NCI-H510A (cell line): ENCODE measurements at places on chromosomes 11 and 22.

GRCh38 chr11:62752994-62753735 lies 795 bp downstream of the ZBTB3 start:
- no peak for DNase-seq

GRCh38 chr11:126990716-126991480 lies 9.7 kb downstream of the KIRREL3 start:
- no peak for DNase-seq

GRCh38 chr22:27934069-27934468 lies 15.0 kb upstream of the PITPNB start:
- DNase-seq = no peak

DNA sequence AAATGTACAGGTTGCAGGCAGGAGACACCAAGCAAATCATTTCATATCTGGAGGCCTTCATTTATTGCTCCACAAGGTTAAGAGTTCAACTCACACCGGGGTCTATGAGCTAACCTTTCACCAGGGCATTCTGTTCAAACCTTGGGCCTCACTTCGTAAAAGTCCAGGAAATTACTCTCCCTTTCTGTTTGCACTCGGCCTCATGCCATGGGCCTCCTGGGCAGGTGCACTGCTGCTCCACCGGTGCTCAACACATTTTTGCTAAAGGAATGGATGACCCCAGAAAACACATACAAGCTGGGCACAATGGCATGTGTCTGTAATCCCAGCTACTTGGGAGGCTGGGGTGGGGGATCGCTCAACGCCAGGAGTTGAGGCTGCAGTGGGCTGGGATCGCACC lies 16.6 kb upstream of the RRP7A start:
- DNase-seq = no peak

DNA sequence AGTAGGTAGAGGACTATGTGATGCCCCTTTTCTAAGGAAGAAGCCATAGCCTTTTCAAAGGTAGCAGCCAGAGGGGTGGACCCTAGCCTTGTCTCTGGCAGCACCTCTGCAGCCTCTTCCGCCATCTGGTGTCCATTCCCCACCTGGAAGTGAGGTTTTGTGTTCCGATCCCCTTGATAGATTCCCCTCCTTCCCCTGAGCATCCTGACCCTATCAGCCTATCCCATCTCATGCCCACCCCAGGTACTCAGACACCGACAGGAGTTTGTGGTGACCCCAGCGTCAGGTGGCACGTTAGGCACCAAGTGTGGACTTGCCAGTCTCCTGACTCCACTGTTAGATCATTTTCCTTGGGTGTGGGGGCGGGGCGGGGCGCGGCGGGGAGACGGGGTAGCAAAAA lies 398 bp upstream of the FAM89B start:
- DNase-seq = no peak

DNA sequence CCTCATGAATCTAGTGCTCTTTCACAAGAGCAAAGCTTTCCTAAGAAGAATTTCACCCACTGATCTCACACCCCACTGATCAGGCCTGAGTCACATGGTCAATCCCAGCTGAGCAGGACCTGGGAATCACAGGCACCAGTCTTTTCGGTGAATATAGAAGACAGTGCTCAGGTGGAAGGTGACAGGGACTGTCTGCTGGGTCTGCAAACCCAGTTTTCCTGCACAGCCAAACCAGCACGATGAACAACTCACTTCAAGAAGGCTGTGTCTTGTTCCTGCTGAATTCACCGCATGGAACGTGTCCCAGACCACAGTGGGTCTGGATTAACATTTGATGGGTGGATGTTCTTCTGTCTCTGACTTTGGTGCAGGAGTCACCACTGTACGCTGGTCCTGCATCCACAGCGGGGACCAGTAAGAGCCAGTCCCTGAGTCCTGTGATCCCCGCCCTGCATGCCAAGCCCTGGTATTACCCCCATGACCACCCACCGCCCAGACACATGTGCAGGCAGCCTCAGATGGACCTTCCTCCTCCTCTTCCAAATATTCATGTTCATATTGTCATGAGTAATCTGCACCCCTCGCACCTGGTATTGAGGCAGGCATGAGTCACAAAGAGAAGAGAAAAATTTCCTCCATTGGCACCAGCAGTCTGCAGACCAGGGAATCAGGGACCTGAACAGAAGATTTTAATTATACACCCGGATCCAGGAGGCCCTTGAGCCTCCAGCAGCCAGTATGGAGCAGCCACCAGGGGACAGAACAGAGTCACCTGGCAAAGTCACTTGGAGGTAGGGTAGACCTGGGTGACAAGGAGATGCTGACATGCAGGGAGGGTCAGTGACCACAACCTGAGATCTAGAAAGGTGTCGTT lies 8.6 kb upstream of the IGLL5 start:
- DNase-seq = no peak

DNA sequence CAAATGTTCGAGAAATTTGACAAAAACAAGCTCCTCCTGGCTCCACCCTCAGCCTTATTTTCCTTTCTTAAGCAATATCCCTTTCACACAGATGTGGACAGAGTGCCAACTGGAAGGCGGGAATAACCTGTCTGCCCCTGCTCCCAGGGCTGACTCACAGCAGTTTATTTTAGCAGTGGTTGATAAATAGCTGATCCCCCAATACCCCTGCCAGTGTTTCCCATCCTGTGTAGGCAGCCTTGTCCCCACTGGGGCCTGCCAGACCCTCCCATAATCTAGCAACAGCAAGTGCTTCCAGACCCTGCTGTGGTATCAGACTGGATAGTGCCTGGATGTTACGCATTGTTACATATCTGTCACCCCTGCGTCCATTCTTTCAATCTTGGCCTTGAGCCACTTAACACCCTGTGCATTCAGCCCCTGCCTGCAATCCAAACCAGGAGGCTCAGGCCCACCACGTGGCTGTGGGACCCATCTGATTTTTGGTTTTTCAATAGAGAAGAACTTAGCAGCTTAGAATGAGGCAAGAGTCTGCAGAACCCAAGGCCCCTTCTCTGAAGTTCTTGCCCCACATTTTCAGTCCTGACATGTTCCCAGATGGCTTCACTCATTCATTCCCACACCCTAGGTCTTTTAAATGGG lies 53.7 kb downstream of the PARVA start:
- DNase-seq = no peak

- DNase-seq = no peak
Measured at GRCh38 chr11:760236-760635, 13.0 kb downstream of the TALDO1 start.

DNA sequence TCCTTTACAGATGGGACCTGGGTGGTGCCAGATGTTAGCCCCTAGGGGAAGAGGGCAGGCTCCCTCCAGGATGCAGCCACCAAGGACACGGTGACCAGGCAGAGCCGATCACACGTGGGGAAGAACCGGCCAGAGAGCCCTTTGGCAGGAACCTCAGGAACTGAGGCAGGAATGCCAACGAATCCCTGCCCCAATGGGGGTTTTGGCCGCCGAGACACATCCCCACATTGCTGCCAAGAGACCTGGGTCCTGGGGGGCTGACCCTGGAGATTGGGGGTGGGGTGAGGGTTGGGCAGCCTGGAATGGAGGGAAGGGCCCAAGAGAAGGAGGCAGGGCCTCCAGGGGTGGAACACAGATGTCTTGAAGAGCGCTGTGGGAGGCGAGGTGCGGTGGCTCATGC lies 28.7 kb upstream of the LMO1 start:
- no peak for DNase-seq

GRCh38 chr22:45696227-45696626 lies 24.6 kb downstream of the ATXN10 start:
- DNase-seq = no peak

DNA sequence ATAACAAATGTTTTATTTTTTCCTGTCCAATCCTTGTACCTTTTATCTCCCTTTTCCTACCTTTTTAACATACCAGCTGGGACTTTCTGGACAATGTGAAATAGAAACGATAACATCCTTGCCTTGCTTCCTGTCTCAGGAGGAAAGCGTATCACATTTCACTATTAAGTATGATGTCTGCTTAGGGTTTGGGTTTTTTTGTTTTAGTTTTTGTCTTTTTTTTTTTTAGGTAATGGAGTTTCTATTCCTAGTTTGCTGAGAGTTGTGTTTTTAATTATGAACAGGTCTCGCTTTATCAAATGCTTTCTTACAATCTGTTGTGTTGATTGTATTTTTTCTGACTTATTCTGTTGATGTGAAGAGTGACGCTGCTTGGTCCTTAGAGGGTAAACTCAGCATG lies 64.2 kb upstream of the KCNQ1OT1 start:
- no peak for DNase-seq

- no peak for DNase-seq
Measured at GRCh38 chr11:11615086-11615485, 6.7 kb downstream of the GALNT18 start.

DNA sequence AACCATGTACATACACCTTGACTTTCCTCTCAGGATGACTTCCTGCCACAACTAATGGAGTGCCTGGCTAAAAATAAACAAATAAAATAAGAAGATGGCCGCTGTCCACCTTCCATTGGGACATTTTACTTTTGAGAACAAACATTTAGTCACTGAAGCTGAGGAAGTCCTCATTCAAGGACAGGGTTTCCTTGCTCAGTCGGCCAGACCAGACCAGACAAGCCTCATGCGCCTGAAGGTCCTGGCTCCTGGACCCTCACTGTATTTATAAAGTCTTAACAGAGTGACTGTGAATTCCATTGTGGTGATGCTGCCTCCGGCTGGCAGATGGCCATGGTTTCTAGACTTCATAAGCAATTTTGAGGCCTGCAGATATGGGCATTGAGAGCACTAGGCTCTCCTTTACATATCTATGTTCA lies 114.5 kb downstream of the MAML2 start:
- no peak for DNase-seq

GRCh38 chr11:2297623-2298030 lies 4.1 kb downstream of the C11orf21 start:
- no peak for DNase-seq

- peak; percentile 4 for DNase-seq
Measured at GRCh38 chr22:49724893-49725489, 102.7 kb downstream of the BRD1 start.

GRCh38 chr22:31550871-31551370 lies 54.6 kb downstream of the SFI1 start:
- DNase-seq = no peak

- DNase-seq = no peak
Measured at GRCh38 chr11:110185121-110185591, 92.0 kb downstream of the ZC3H12C start.

DNA sequence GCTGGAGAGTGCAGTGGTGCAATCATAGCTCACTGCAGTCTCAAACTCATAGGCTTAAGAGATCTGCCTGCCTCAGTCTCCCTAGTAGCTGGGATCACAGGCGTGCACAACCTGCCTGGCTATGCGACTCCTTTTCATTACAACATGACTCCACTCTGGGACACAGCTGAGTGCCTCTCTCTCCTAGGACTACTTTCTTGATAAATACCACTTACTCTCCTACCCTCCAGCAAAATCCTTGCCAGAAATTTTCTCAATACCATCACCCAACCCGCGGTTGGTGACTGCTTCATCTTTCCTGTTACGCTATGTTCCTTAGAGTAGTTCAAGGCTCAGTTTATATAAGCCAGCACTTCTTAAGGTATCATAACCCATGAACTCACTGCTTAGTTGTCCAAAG lies 26.9 kb downstream of the ARFGAP3 start:
- DNase-seq = no peak

DNA sequence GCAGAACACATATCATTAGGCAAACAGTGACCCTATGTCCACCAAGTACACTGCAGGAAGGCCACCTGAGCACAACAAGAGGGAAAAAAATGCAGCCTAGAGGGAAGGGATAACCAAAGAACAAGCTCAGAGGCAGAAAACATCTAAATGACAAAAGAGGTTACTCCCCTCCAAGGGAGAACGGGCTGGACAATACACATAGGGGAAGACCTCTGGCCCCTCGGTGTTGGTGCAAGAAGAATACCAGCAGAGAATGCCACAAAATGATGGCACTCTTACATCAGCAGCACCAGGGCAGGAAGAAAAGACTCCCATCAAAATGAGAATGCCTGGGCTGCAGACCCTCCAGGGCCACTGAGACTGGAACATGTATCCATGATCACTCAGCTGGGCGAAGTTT lies 66.6 kb upstream of the OPCML start:
- no peak for DNase-seq

- DNase-seq = no peak
Measured at GRCh38 chr11:65127473-65128181, 5.5 kb downstream of the MRPL49 start.

- no peak for DNase-seq
Measured at GRCh38 chr11:35550374-35551036, 25.1 kb upstream of the PAMR1 start.

DNA sequence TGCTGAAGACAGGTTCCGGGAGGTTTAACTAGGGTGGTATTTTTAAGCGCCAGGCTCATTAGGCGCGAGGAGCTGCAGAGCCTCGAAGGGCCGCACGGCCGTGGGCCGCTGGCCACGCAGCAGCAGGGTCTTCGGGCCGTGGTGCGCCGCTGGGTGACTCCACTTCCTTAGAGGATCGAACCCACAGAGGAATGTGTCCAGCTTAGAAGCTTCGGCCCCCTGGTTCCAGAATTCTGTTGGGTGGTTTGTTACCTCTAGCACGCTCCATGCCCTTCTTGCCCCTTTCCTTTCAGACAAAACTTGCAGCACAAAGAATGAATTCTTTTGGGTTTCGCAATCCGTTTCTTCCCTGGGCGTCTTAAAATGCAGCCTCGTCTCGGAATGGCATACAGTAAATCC lies 773 bp upstream of the PATL1 start:
- no peak for DNase-seq

GRCh38 chr11:102268985-102269470 lies 48.3 kb upstream of the BIRC3 start:
- DNase-seq = no peak

DNA sequence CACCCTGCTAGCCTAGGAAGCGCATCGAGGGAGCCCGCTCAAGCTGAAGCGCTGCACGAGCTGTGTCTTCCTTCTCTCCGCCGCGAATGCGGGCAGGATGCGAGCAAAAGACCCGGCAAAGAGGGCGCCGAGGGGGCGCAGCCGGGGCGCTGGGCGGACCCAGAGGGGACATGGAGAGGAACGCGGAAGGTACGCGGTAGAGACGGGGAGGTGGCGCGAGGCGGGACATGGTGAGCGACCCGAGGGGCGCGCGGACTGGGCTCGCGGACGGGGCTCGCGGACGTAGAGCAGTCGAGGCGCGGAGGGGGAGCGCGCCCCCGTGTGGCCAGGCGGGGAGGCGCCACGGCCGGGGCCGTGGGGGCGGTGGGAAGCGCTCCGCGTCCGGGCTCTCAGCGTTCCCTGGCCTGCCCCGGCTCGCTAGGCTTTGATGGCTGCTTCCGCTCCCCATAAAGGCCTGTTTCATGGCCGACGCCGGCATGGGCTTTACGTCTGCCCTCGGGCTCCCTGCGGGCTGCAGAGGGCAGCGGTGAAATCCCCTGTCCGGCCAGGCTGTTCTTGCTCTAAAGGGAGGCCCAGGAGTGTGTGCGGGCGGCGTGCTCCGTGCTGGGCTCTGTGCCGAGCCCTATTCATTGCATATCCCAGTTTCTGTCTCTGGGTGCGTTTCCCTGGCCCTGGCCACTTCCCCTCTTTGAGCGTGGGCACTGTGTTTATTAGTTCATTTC lies 31.2 kb upstream of the TRIM29 start:
- peak; percentile 20 for DNase-seq

DNA sequence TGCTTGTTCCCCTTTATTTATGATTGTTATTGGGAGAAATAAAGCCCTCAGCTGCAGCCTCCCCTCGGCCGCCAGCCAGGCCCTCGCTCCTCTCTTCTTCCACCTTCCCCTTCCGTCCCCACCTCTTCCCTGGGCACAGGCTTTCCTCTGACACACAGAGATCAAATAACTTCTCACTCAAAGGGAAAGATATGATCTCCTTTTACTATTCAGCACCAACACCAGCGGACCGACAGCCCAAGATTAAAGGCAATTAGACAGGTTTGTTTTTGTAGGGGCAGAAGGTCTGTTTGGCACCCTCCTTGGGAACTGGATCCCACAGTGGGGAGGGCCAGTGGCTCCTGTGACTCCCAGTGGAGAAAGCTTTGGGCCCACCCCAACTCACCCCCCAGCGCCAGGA lies 23.0 kb downstream of the NECTIN1 start:
- no peak for DNase-seq
